ENCODE measurements at places on chromosomes 7 and 10.

DNA sequence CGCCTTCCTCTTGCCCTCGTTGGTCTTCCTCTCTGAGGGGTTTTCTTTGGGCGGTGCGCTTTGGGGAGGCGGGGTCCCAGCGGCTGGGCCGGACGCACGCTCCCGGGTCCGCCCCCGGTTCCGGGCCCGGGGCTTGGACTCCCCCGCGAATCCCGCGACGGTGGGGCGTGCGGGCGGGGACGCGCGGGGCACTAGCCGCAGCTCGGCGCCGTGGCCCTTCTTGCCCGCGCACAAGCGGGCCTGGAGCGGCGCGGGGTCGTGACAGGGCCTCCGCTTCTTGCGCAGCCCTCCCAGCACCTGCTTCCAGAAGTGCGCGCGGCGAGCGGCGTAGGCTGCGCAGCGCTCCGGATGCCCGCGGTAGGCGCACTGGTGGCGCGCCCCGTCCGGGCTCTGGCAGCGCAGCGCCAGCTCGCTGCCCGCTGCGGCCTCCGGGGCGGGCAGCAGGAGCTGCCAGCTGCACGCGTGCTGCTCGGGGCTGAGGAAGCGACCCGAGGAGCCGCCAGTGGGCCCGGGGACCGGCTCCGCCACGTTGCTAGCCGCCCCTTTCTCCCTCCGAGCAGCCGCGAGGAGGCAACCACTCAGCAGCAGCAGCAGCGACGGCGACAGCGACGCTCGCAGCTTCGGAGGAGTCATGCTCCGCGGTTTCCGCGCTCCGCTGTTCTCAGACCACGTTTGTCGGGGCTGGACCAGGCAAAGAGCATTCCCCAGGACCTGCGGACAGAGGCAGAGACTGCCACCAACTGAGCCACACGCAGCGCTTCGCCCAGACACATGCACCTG lies 759 bp downstream of the FGFBP3 start:
- DNase-seq = peak; percentile 64

DNA sequence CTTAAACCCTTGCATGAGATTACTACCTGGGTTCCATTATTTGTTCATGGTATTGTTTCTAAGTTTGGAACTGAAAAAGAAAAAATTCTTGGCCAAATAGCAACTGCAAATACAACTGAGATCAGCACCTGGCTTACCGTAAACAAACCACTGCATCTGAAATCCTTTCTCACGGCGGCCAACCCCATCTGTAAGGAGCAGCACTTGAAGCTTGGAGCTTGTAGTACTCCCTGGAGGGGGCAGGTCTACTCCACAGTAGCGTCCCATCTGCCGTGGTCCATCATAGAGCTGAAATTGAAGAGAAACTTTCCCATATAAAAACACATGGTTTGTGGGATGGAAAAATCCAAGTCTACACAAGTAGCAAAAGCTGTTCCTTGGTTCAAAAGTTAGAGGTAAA lies 109.9 kb downstream of the CUBN start:
- DNase-seq = no peak

DNA sequence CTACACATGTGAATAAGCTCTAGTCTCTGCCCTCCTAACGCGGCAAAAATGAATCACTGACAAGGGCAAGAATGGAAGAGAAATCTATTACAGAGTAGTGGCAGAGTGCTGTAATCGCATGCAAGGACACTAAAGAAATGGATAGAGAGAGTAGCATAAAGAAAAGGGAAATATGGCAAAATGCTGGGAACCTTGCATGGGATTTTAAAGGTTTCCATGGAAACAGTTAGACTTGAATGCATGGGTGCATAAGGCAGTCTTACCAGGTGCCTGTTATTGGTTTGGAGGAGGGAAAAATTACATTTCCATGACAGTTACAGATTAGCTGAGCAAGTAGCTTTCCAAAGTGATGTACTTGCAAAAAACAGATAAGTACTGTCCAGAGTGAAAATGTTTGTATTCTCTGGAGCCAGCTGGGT lies 233.4 kb downstream of the PTN start:
- DNase-seq = no peak

DNA sequence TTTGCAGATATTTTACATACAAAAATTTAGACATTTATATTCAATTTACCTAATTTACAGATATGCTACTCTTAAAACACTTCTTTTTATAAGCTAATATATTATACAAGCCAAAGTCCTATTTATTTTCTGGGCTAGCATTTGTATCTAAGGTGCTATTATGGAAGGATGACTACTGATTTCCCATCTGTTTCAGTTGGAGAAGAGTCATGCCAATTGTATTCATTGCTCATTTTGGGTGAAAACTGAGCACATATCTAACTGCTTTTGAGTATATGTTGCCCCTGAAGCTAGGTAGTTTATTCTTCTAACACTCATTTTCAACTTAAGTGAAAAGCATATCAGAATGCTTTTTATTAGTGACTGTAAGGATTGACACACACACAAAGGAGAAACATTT lies 172.9 kb downstream of the CDK14 start:
- no peak for DNase-seq

GRCh38 chr7:22728401-22729029 lies 1.5 kb downstream of the IL6 start:
- DNase-seq = peak; percentile 83
